Breast epithelium (tissue), 4 donors: ENCODE measurements at places on chromosomes 4 and X. TPM values are rescaled to one million over a fixed set of nuclear protein-coding genes. Genes with fewer than 3 reads are reported as not detected.

GRCh38 chrX:71577682-71578081 is 555 bp upstream of the GCNA start:
- no peak overlapping the region for H3K4me3 ChIP-seq
- H3K27ac ChIP-seq, result no peak overlapping the region
- no peaks in the 10 kb centered on the region for H3K36me3 ChIP-seq
- DNase-seq, result no peak
- peaks cover 6% of the 10 kb centered on the region for H3K27me3 ChIP-seq

- DNase-seq, result no peak
- H3K36me3 ChIP-seq, result no peaks in the 10 kb centered on the region
- H3K4me3 ChIP-seq, result no peak overlapping the region
- H3K4me1 ChIP-seq, result no peaks in the 10 kb centered on the region
- no peak overlapping the region for H3K27ac ChIP-seq
- no peaks in the 10 kb centered on the region for H3K27me3 ChIP-seq
These were observed 69.9 kb downstream of the SEL1L3 start for GRCh38 chr4:25792876-25793275.

GRCh38 chr4:152052451-152053057 is 291.7 kb upstream of the GATB start:
- no peaks in the 10 kb centered on the region for H3K27me3 ChIP-seq
- no peak overlapping the region for H3K27ac ChIP-seq
- DNase-seq, result no peak
- no peaks in the 10 kb centered on the region for H3K36me3 ChIP-seq
- no peaks in the 10 kb centered on the region for H3K4me1 ChIP-seq
- H3K4me3 ChIP-seq, result no peak overlapping the region

RRH gene
- 0.73 TPM for total RNA-seq

YTHDC1 gene
- total RNA-seq, result 80.3 TPM
